ENCODE measurements at places on chromosomes 5 and 9. TPM values are rescaled to one million over a fixed set of nuclear protein-coding genes. Genes with fewer than 3 reads are reported as not detected.

- no peak for DNase-seq
Measured at GRCh38 chr5:174937201-174938123, 213.1 kb downstream of the MSX2 start.

DNA sequence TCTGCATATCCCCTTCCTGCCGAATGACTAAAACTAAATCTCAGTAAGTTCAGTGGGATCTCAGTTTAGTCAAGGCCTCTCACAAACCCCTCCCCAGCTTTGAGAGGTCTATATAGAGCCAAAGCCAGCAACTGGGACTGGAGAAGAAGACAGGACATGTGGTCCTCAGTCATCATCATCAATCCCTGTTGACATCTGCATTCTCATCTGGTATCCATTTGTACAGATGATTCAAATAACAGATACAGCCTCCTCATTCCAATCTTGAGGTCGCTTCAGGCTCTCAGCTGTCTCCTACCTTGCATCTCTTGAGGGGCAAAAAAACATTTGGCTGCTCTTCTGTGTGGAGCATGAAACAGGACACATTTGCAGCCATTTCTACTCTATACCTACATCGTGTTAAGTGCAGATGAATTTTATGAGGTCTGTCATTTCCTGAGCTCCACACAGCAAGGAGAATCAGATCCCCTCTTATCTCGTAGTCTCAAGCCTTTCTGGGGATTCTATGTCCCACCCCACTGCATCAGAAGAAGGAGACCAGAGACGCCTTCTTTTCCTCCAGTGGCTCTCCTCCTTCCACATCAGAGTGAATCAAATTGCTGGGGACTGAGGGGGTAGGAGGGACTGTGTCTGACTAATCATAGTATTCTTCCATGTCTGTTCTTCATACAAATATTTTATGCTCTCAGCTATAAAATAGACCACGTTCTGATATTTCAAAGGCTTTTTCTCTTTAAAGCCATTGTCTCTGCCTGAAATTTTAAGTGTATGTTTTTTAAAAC lies 4.7 kb upstream of the RECK start:
- no peak for DNase-seq

DNA sequence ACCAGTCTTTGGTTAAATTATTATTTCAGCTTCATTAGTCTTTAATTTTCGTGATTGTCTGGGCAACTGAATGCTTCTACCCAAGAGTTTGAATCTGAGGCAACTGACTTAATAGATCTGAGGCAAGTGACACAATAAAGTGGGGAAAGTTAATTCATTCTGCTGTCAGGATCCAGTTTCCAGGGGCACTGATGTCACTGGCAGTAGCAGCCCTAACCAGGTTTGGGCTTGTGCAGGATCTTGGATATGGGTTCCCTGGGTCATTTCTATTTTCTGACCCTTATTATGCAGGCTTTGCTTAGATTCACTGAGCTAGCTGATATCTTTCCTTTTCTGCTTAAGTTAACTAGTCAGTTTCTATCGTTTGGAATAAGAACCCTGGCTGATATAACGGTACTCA lies 9.6 kb downstream of the SREK1IP1 start:
- no peak for DNase-seq

GRCh38 chr5:162068412-162068811 lies 839 bp downstream of the GABRG2 start:
- DNase-seq = no peak

- no peak for DNase-seq
Measured at GRCh38 chr5:148826739-148827070, 294 bp downstream of the ADRB2 start.

GRCh38 chr5:157286761-157287211 lies 20.9 kb downstream of the CYFIP2 start:
- DNase-seq = no peak

DNA sequence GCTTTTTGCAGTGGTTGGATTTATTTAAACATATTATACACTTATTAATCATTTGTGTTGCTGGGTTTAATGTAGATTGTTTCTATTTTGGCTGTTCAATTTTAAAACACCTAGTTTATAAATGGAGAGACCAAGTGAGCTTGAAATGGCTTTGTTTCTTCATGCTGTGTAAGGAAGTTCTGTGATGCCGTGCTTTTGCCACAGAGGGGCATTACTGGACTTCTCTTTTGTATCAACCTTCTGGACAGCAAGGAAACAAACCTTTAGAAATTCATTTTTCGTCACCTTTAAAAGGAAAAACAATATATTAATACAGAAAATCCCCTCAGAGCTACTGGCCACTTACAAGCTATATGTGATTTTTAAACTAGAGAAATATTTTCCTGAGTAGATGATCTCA lies 81.9 kb downstream of the DMRTA1 start:
- DNase-seq = peak; percentile 66

- peak; percentile 85 for DNase-seq
Measured at GRCh38 chr5:168268949-168269936, 22.2 kb upstream of the WWC1 start.

GRCh38 chr5:115487168-115487567 lies 57.4 kb downstream of the FEM1C start:
- no peak for DNase-seq

DNA sequence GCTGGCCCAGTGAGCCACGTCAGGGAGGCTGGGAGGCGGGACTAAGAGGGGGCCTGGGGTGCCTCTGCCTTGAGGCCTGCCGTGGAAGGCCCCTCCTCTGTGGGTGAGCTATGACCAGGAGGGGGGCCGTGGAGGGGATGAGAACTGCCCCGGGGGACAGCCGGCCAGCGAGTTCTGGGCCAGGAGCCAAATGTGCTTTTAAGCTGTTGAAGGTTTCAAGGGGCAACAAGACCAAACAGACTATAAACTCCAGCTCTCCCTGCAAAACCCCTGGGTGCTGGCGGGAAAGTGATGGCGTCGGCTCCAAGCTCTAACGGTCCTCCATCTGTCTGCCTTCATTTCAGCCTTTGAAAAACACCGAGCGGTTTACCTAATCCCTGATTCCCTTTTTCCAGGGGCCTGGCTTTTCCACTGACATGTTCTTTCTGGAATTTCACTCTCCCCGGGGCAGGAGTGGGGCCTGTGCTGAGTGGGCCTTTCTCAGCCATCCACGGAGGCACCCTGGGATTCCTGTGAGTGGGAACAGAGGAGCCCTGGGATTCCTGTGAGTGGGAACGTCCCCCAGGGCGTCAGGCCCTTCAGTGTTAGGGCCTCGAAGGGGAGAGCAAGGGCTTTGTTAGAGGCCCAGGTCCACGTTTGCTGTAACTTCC lies 65.6 kb downstream of the COL5A1 start:
- peak; percentile 87 for DNase-seq

- peak; percentile 99 for DNase-seq
Measured at GRCh38 chr9:12923468-12924009, 148.7 kb downstream of the LURAP1L start.

DNA sequence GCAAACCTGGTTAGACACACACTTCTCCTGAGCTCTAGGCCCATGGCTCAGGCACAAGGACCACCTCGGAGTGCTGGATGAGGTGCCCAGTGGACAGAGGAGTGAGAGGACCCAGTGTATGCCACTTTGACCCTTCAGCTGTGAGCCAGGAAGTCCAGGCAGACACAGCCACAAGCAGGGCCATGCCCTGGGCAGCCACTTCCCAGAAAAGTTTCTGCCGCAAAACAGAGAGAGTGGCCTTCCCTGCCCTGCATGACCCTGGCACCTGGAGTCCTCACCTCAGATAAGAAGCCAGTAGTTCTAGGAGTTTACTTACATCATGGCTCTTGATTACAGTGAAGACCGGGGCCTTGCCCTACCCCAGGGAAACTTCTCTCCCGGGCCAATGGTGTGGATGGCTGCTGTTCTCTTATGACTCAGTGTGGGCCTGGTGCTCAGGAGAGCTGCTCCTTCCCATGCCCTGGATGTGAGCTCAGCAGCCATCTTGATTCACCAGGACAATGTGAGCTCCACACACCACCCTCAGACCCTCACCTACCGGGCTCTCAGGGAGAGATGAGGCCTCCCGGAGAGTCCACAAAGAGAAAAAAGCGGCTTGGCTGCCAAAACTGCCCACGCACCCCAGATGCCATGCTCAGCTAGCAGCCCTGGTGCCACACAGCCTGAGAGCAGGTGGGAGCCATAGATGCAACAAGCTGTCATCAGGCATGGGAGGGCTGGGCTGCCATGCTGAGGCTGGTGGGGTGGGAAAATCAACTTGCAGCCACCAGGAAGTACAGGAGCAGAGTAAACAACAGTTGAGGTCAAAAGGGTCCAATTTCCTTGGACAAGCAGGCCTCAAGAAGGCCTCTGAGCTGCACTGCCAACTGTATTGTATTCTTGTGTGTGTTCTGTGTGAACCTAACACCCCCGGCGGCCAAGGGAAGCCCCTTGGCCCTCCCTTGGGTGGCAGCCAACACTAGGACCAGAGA lies 11.7 kb upstream of the IRF1 start:
- DNase-seq = peak; percentile 37

DNA sequence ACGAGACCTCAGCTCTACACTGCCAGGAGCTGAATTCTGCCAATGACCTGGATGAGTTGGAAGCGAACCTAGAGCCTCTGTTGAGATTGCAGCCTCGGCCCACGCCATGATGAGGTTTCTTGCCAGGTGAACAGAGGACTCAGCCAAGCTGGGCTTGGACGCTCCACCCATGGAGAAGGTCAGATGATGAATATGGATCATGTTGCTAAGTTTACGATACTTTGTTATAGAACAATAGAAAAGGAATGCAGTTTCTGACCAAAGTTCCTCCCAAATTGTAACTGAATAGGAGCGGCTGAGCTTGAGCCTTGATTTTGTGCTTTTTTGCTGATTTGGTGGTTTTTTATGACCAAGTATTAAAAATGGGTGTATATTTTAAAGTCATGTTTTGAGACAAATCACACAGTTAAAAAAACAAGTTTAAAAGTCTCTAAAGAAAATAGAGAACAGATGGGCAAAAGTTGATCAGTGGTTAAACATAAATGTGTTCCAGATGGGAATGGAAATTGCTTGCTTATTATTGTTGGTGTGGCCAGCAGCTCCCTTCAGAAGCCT lies 32.9 kb downstream of the ROPN1L start:
- peak; percentile 94 for DNase-seq

- DNase-seq = peak; percentile 51
Measured at GRCh38 chr9:132997591-132997990, 19.1 kb downstream of the GFI1B start.

DNA sequence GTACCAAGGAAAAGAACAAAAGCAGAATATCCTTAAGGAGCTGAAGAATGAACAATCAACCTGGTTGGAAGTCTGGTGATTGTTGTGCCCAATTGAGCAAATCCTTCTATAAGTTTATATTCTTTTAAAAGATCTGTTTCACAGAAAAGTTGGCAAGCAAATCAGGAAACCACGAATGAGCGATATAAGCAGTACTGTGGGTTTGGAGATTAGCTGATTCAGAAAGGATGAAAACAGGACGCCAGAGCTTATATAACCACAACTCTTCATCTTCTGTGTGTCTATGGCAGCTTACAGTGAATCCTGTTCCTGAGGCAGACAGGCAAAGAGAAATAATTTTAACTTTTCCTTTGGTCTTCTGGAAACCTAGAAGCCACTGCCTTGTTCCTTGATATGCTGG lies 61.7 kb downstream of the SLC38A9 start:
- peak; percentile 89 for DNase-seq

GRCh38 chr5:119470851-119471451 lies 18.7 kb downstream of the HSD17B4 start:
- DNase-seq = peak; percentile 63

DNA sequence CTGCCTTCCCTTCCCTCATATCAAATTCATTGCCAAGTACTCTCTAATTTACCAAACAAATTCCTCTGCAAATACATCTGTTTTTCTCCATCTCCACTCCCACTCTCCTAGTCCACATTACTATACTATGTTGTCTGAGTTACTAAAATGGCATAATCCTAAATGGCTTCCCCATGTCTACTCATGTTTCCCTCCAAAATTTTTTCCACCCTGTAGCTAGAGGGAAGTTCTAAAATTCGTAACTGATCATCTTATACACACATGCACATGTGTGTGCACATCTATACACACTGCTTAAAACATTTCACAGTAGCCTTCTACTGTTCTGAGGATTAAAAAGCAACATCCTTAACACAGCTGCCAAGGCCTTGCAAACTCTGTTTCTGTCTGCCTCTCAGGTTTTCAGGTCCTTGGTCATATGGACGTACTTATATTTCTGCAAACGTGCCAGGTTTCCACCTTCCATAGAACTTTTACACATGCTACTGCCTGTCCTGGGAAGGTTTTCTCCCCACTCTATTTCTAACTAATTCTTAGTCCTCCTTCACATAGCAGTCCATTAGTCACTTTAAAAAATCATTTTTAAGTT lies 140.6 kb downstream of the LURAP1L start:
- no peak for DNase-seq

DNA sequence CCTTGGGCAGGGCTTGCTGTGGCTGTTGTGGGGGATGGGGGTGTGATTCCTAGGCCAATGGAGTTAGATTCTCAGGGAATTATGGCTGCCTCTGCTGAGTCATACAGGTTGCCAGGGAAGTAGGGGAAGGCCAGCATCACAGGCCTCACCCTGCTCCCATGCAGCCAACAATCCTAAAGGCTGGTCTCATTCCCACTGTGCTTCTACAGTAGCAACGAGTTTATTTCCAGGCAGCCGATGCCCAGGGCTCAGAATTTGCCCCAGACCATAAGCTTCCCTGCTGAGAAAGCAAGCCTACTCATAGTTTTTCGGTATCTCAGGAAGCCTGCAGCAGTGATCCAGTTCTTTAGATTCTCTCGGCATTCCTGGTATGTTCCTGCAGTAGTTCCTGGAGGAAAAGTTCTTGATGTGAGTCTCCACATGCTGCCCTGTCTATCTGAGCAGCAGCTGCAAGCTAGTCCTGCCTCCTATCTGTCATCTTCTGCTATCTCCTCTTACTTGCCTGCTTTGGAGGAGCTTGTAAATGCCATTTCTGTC lies 59.3 kb upstream of the SELENOP start:
- DNase-seq = no peak

- no peak for DNase-seq
Measured at GRCh38 chr5:90767710-90768109, 209.1 kb downstream of the ADGRV1 start.

GRCh38 chr5:103224894-103225246 lies 33.7 kb upstream of the MACIR start:
- DNase-seq = no peak

- DNase-seq = peak; percentile 36
Measured at GRCh38 chr9:113456235-113456634, 7.3 kb upstream of the RGS3 start.

GRCh38 chr9:101337237-101337636 lies 47.6 kb downstream of the BAAT start:
- no peak for DNase-seq

ZNF782 gene
- 7.1 TPM for total RNA-seq

S1PR3 gene
- 12.8 TPM for total RNA-seq

NPDC1 gene
- 23.8 TPM for total RNA-seq

IFNA8 gene
- total RNA-seq = not detected

TCF7 gene
- total RNA-seq = 1.1 TPM

SPAAR gene
- not detected for total RNA-seq

NUTM2G gene
- not detected for total RNA-seq

NMUR2 gene
- not detected for total RNA-seq

CPEB4 gene
- 14.0 TPM for total RNA-seq

PCDHB9 gene
- 0.41 TPM for total RNA-seq
